ENCODE measurements at places on chromosomes 13 and 19.
A peak's percentile ranks its signal among the peaks of the same experiment; 100 is the strongest.

DNA sequence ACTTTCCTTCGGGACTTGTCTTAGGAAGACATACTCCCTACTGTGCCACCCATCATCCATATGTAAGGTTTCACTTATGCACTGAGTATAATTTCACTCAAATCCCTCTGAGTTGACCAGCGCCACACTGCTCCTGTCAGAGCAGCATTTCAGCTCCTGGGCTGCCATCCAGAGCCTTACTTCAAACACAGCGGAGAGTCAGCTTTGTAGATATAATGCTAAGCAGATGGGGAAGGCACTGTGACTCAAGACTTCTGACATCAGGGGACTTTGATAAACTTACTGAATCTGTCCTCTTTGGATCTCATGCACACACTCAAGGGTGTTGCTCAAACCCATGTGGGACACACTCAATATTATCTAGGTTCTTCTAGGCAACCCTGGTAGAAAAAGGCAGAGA lies 34.9 kb downstream of the DOCK9 start:
- no peak for DNase-seq

GRCh38 chr13:91544723-91545122 lies 146.3 kb downstream of the GPC5 start:
- DNase-seq = no peak

GRCh38 chr13:100613031-100613430 lies 24.4 kb upstream of the GGACT start:
- no peak for DNase-seq

- no peak for DNase-seq
These were observed 192.3 kb downstream of the RGCC start for GRCh38 chr13:41649659-41650058.

GRCh38 chr13:32415019-32415418 lies 12.9 kb downstream of the N4BP2L1 start:
- DNase-seq = no peak

GRCh38 chr13:50225193-50226155 lies 210.2 kb downstream of the KCNRG start:
- no peak for DNase-seq

DNA sequence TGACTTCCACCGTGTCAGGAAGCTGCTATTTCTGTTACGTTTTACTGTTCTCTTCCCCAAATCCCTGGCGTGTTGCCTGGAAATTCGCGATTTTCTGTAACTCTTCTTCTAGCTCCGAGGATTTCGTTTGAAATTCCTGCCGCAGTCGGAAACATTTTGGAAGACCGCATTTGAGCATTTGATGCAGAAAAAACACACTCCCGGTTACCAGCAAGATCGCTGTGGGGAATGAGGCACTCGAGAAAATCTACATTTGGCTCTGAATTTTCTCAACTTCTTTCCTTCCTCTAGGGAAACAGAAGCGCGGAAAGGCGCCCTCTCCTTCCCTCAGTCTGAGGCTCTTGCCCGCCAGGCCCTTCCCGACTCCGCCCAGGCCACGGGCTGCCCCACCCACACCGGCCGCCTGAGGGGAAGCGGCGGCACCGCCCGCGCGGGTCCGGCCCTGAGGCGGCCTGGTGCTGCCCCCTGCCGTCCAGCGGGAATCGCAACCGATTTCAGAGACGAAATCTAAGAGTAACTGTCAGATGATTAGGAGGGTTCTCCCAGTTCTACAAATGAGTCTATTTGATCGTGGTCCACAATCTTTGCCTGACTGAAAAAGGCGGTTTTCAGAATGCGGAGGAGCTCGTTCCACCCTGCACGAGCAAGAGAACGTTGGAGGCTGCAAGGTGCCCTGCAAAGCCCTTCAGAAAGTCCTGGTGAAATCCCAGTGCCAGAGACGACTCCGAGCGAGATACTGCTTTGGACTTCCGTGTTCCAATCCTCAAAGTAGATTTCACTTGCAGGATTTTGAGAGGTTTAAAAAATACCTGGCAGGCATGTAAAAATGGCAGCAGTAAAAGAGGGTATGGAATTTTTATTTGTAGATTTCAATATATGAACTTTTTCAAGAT lies 18.4 kb upstream of the TUBGCP3 start:
- DNase-seq = peak; percentile 94

DNA sequence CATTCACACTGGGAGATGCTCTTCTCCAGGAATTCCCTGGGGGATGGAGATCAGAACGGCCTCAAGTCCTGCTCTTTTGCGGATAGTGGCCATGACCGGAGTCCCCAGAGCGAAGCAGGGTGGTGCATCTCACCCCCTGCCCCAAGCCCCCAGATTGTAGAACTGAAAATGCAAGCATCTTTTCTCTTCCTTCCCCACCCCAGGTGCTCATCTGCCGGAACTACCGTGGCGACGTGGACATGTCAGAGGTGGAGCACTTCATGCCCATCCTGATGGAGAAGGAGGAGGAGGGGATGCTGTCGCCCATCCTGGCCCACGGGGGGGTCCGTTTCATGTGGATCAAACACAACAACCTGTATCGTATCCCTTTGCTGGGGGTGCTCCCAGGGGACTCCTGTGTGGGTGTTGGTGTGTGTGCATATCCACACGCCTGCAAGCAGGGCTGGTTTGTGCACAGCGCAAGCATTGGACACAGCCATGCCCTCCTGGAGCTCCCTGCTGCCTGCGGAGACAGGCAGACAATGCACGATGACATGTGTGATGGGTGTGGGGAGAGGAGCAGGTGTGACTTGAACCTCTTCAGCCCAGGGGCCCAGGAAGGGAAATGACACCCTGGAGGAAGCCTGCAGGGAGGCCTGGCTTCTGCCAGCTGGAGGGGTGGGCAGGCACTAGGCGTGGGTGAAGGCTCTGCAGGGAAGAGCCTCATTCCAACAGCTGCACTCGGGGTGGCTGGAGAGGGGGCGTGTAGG lies 5.7 kb downstream of the AP1M1 start:
- DNase-seq = no peak

DNA sequence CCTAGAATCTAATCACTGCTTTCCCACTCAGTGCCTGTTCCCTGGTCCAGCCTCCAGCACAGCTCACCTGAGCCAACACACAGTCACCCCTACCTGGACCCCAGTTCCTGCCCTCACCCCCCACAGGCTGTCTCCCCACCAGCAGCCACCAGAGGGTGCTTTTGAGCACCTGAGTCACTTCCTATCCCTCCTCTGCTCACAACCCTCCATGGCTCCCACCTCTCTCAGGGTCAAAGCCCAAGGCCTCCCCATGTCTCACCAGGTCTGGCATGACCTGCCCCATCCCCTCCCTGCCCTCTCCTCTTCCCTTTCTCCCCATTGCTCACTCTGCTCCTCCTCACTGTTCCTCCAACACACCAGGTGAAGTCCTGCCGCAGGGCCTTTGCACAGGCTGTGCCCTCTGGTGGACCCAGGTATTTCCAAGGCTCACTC lies 7.1 kb upstream of the DPP9 start:
- no peak for DNase-seq

- no peak for DNase-seq
These were observed 26.2 kb downstream of the FREM2 start for GRCh38 chr13:38713046-38713445.

Measured in posterior cingulate gyrus (tissue), 11 donors.